ENCODE measurements at places on chromosomes 11 and 22.

DNA sequence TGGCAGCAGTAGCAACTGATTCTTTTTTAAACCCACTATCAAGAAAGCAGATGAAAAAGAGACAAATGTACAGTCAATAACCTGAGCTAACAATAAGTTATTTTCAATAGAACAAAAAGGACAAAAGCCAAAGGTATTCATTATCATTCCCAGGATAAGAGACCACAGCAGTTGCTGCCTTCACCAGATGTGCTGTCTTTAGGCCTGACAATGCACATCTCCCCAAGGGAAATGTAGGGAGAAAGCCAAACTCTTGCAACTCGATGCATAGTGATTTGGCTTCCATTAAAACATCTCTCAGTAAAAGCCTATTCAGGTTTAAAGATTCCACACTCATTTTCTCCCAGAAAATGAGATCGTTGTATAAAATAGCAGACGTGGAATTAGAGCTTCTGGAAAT is 210.7 kb downstream of the METTL15 start:
- DNase-seq, result no peak

DNA sequence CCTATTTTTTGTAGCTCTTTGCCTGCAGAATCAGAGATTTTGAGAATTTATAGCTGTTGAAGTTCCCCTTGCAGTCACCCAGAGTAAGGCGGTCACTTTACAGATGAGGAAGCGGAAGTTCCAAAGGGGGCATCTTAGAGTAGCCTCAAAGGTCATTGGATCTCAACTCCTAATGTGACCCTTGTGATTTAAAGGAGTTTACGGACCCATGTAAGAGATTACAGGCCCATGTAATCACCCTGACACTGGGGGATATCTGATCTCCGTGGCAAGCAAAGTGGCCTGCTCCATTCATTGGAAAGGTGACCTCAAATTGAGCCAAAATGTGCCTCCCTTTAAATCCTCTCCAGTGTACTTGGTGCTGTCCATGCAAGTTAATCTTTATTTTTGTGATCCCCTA is 15.7 kb downstream of the P2RX3 start:
- DNase-seq, result no peak

GRCh38 chr11:67628710-67629385 is 889 bp downstream of the NUDT8 start:
- DNase-seq, result no peak

- no peak for DNase-seq
These were observed 72.1 kb downstream of the PTPRJ start for GRCh38 chr11:48052183-48053044.

- DNase-seq, result no peak
These were observed 40.9 kb upstream of the MYEOV start for GRCh38 chr11:69253028-69253427.

DNA sequence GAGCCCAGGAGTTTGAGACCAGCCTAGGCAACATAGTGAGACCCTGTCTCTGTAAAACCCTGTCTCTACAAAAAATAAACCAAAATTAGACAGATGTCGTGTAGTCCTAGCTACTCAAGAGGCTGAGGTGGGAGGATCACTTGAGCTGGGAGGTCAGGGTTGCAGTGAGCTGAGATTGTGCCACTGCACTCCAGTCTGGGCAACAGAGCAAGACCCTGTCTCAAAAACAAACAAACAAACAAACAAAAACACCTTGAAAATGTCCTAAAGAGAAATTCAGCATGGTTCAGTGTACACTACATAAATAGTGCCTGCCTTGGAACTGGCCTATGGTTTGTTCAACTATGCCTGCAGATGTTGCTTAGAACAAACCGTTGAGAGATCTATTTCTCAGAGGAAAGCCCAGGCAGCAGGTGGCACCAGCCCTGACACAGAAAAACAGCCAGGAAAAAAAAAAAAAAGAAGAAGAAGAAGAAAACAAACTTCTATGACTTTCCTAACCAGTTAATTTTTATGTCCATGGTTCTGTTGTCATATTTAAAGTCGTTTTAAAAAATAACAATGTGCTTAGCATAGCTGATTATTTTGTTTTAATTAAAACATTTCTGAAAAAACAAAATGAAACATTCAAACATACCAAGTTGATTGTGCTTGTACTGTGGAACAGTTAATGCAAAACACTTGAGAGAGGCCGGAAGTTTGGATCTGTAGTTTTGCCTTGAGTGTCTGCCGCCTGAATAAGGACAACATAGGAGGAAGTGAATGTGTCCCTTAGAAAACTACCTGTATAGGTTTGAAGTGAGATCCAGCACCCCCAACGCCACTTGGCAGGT is 5.4 kb downstream of the KREMEN1 start:
- DNase-seq, result no peak
